Right ventricle myocardium superior (tissue), 1 donor: ENCODE measurements at places on chromosomes 16 and 17.
A peak's percentile ranks its signal among the peaks of the same experiment; 100 is the strongest.

- DNase-seq = peak; percentile 59
These were observed 36.7 kb upstream of the NDRG4 start for GRCh38 chr16:58462997-58463941.

GRCh38 chr17:68161644-68162428, 86.0 kb upstream of the AMZ2 start:
- peak; percentile 55 for DNase-seq

- no peak for DNase-seq
These were observed 29.2 kb downstream of the GNA13 start for GRCh38 chr17:65027305-65027704.

GRCh38 chr16:50523710-50524109, 24.5 kb upstream of the NKD1 start:
- DNase-seq = no peak

DNA sequence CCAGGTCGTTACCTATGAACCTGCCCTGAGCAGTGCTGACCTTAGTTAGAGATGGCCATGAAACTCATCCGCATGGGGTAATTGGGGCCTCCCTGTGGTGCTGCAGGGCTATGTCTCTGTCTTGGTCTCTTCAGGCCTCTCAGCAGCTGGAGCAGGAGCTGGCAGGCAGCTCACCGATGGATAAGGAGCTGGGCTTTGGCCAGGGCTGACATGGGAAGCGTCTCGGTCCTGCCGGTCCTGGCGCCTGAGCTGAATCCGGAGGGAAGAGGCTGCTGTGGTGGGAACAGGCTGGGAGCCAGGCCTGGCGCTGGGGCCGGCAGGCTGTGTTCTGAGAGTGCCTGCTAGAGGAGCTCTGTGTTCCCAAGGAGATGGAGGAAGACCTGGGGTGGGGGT, 10.1 kb downstream of the IL32 start:
- peak; percentile 79 for DNase-seq

DNA sequence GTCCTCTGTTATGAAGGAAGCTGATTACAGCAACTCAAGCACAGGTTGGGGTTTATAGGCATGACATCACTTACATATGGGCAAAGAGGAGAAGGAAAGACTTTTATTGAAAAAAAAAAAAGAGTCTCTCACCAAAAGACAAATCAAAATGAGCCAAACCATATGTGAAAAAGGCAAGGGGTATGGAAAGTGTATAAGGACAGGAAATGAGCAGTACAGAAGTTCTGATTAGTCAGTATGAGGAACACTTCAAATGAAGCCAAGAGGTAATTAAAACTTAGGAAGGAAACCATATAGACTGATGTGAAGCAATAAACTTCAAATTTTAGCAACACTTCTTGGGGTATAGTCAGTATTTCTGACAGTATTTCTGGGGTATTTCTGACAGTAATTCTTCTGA, 1372.6 kb downstream of the CDH11 start:
- no peak for DNase-seq

GRCh38 chr16:12113523-12114345, 137.2 kb downstream of the SNX29 start:
- DNase-seq = no peak

- DNase-seq = peak; percentile 24
These were observed 75.6 kb downstream of the AMFR start for GRCh38 chr16:56349711-56350161.

DNA sequence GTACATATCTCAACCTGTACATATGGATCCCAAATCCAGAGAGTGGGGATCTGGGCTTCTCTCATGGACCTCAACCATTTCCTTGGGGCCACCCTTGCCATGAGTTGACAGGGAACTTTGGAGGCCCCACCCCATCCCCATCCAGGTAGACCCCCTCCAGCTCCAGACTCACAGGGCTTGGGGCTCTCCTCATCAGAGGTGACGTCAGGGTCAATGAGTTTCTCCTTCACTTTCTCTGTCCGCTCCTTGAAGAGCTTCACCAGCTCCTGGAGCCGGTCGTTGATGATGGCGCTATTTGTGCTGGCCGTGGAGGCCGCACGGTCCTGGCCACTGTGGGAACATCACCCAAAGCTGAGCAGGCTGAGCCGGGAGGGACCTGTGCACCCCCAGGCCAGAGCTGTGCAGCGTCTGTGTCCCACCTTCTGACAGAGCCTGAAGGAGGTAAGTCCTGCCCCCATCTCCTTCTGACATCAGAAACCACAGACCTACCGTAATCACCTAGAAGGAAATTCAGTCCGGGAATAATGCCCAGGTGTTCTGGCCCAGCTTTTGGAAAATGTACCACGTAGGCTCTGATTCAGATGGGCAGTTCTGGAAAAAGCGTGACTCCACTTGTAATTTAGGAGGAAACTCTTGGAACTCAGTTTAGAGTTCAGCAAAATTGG, 50.6 kb downstream of the CNGB1 start:
- no peak for DNase-seq

DNA sequence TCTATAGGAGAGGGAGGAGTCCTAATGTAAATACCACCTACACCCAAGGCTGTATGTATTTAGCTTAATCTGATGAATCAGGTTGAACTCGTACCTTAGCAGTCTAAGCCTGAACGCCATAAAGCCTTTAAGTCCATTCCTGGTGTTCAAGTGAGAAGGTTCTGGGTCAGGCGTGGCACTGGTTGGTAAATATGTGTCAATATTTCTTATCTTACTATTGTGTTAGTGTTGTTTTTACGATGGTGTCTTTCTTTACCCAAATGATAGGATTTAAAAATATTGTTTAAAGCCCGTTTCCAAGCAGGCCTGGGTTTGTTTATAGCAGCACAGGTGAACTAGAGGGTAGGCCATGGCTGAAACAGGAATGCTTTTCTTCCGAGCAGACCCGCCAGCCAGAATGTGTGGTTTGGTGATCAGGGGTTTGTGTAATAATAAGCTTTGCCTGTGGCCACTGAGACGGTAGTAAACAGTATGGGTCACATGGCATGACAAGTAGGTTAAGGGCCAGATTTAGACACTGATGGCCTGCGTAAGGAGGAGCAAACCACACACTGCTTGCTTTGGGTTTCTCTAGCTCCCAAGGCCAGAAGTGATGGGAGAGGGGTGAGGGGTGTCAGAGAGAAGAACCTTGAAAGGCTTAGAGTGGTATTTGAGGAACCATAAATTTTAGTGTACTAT, 3.3 kb downstream of the TMEM94 start:
- DNase-seq = no peak

DNA sequence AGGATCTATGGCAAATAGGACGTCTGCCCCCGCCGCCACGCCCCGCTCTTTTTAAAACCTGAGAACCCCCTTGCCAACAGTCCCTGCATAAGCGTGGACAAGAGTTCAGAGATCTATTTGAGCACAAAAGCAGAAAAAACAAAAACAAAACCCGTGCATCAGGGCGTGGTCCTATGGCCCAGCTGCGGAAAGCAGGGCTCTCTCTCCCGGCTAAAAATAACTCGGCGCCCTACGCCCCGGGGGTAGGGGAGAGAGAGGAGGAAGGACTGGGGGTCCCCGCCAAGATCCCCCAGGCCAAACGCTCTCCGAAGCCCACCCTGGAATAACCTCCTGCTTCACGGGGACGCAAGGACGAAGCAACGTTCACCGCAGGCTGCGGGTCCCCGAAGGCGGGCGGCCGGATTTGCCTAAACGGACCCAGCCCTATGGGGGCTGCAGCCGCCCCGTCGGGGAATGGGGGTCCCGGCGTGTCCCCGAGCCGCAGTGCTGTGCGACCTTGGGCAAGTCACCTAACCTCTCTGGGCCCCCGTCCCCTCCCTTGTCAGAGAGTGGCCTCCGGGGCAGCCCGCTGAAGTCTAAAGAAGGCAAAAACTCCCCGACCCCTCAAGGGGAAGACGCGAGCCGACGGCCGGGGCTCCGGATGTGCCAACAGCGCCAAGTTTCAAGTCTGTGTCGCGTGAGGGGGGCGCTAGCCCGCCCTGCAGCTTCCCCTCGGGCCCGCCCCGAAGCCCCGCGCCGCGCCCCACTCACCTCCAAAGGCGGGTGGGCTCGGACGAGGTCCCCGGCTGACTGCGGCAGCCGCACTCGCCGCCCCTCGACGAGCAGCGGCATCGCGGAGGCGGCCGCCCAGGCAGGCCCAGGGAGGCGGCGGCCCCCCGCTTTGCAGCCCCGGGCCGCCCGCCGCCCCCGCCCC, 477 bp downstream of the NTAN1 start:
- peak; percentile 75 for DNase-seq

DNA sequence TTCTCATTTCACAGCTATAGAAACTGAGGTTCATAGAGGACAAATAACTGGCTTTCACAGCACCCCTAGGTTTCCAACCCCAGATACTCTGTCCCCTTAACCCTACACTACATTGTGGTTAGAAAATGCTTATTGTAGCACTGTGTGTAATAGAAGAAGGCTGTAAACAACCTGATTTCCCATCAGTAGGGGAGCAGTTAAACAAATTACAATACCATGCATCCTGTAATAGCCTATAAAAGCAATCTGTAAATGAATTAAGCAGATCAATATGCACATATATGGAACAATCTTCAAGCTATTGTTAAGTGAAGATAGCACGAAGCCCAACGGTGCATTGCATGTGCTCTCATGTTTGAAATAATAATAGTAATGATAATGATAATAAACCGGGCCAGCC, 39.2 kb upstream of the XPO6 start:
- no peak for DNase-seq

- no peak for DNase-seq
These were observed 40.0 kb downstream of the SOST start for GRCh38 chr17:43718544-43718943.

DNA sequence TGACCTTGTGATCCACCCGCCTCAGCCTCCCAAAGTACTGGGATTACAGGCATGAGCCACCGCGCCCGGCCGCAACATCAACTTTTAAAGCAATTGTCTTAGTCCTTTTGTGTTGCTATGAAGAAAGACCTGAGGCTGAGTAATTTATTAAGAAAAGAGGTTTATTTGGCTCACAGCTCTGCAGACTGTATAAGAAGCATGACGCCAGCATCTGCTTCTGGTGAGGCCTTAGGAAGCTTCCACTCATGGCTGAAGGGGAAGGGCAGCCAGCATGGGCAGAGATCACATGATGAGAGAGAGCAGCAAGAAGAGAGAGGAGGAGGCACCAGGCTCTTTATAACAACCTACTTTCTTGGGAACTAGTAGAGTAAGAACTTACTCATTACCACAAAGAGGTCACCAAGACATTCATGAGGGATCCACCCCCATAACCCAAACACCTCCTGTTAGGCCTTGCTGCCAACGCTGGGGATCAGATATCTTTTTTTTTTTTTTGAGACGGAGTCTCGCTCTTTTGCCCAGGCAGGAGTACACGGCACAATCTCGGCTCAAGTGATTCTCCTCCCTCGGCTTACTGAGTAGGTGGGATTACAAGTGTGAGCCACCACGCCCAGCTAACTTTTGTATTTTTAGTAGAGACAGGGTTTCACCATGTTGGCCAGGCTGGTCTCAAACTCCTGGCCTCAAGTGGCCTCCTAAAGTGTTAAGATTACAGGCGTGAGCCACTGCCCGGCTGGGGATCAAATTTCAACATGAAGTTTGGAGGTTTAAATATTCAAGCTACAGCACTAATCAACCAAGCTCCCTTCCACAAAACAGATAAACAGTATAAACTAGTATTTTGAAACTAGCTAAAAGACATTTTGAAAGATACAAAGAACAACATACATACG, 21.4 kb upstream of the GPT2 start:
- no peak for DNase-seq

- DNase-seq = no peak
These were observed 44.1 kb downstream of the DNAH17 start for GRCh38 chr17:78532922-78533640.

GRCh38 chr16:17215306-17215705, 255.5 kb downstream of the XYLT1 start:
- no peak for DNase-seq

- no peak for DNase-seq
These were observed 10.0 kb upstream of the CCL23 start for GRCh38 chr17:36027761-36028160.

DNA sequence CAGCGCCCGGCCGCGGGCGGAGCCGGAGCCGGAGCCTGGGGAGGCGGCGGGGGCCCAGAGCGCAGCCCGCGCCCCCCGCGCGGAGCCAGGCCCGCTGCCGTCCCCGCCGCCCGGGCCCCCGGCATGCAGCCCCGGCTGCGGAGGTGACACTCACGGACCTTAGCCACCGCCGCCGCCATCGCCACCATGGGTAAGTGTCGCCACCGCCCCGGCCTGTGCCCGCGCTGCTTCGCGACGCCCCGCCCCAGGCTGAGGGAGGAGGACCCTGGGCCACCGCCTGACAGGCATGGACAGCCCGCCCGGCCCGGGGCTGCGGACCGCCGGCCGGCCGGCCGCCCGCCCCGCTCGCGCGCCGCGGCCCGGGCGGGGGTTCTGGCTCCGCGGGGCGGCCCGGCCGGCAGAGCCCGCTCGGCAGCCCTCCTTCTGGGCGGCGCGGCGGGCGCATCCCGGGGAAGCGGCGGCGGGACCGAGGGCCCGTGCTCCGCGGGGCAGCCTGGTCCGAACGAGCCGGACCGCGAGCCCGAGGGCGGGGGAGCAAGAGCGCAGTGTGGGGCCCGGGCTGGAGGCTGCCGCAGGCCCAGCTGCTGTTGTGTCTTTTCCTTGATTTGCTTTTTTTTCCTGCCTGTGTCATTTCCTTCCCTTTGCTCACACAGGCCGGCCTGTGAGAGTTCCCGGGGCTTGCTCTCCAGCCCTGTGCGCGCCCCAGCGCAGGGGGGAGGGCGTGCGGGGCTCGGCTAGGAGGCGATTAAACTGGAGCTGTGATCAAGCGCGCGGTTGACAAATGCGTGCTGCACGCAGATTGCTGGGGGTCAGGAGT, 565 bp downstream of the MAP3K3 start:
- DNase-seq = peak; percentile 86

GRCh38 chr16:12067714-12068401, 91.3 kb downstream of the SNX29 start:
- DNase-seq = peak; percentile 48

GRCh38 chr17:58311429-58311894, 17.1 kb downstream of the TSPOAP1 start:
- peak; percentile 17 for DNase-seq

- peak; percentile 53 for DNase-seq
These were observed 179.9 kb downstream of the SEC14L1 start for GRCh38 chr17:77320485-77321256.

- no peak for DNase-seq
These were observed 21.8 kb downstream of the CEP131 start for GRCh38 chr17:81200695-81201580.

DNA sequence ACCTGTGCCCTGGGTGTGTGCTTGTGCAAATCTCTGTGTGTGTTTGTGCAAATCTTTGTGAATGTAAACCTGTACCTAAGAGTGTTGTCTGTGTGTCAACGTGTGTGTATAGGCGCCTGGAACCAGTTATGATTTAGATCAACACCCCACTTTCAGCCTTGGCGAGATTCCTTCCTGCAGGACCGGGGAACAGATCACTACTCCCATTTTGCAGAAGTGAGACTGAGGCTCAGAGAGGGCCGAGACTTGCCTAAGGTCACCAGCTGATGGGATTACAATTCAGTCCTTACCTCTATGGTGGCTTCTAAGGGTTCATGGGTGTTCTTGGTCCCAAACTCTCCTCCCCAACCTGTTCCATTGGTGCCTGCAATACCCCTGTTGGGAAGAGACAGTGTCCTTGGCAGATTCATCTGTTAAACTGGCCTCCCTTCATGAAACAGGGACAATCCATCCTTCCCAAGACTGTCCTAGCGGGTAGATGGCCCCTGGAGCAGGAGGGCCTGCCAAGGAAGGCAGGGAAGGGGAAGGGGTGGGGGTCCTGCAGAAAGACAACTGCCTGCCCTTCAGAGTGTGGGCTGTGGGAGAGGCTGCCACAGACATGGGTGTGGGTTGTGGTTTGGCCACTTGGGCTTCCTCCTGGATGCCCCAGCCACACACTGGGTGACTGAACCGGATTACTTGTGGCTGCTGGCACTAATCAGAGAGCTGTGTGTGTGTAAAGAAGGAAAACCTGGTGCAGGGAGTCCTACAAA, 6.9 kb upstream of the MAPK7 start:
- no peak for DNase-seq

- DNase-seq = no peak
These were observed 23.7 kb downstream of the HELZ start for GRCh38 chr17:67221062-67221998.
